Stimulated activated CD8-positive, alpha-beta memory T cell treated with anti-CD3 and anti-CD28 coated beads, Interleukin-7, amount 100 ng/mL, for 1 hour (primary cell): ENCODE measurements at places on chromosomes 2 and 18.

DNA sequence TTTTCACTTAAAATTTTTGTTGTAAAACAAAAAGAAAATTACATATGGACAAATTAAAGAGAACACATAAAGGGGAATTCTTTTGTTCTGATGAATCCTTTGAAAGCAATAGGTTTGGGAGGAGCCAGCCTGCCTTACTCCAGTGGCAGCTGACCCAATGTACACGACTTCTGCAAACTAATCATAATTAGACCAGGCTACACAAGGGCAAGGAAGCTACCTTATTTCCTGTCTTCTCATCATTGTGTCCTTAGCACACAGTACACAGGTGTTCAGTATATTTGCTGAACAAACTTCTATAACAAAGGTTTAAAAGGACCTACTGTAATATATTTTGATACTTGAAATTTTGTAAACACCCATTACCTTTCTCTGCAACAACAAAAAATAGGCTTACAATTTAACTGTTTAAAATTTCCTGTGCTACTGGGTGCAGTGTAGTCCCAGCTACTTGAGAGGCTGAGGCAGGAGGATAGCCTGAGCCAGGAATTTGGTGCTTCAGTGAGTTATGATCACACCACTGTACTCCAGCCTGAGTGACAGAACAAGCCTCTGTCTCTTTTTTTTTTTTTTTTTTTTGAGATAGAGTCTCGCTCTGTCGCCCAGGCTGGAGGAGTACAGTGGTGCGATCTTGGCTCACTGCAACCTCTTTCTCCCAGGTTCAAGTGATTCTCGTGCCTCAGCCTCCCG lies 18.9 kb downstream of the KCNG3 start:
- no peak for DNase-seq

DNA sequence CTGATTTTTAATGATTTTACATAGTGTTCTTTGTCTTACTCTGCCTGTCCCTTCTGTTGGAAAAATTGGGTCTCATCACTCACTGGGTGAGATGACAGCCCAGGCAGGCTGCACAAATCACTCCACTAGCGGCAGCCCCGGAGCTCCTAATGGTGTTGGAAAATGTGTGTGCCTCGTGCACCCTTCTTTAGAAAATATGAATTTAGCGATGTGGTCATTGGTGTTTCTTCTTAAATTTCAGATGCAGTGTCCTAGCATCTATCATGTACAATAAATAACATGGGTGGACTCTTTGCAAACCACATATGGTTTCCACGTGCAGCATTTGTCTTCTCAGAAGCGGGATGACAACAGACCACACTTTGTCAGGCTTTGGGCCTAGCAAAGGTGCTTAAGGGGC lies 194.2 kb downstream of the ACKR3 start:
- DNase-seq = no peak

DNA sequence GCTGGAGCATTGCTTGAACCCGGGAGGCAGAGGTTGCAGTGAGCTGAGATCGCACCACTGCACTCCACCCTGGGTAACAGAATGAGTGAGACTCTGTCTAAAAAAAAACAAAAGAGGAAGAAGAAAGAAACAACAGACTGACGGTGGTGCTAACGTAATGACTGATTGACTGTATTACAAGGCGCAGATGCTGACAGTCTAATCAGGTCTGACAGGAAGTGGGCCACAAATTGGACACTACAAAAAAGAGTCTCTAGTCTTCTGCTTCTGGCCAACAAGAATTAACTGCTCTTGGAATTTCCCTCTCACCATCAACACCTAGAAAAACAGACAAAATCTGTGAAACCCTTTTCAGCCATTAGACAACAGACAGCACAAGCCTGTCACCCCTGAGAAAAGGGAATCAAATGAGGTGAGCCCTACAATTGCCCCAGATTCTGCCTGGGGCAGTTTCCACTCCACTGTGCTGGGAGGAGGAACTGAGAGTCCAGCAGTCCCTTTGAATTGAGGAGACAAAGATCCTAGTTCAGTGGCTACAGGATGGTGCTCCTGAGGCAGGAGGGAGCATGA lies 43.3 kb downstream of the SNED1 start:
- DNase-seq = no peak

- DNase-seq = no peak
Observed at GRCh38 chr2:219596954-219597551, 604 bp upstream of the STK11IP start.

DNA sequence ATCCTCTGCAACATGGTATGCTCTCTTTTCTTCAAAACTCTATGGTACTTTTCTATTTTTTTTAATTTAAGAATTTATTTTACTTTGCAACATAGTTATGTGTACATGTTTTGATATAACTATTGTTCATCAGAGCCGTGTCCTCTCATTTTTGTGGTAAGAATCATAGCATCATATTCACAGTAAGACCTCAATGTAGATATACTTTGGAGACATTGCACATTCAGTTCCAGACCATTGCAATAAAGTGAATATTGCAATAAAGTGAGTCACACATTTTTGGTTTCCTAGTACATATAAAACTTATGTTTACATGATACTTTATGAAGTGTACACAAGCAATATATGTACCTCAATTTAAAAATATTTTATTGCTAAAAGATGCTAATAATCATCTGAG lies 22.7 kb upstream of the LINC00305 start:
- no peak for DNase-seq

DNA sequence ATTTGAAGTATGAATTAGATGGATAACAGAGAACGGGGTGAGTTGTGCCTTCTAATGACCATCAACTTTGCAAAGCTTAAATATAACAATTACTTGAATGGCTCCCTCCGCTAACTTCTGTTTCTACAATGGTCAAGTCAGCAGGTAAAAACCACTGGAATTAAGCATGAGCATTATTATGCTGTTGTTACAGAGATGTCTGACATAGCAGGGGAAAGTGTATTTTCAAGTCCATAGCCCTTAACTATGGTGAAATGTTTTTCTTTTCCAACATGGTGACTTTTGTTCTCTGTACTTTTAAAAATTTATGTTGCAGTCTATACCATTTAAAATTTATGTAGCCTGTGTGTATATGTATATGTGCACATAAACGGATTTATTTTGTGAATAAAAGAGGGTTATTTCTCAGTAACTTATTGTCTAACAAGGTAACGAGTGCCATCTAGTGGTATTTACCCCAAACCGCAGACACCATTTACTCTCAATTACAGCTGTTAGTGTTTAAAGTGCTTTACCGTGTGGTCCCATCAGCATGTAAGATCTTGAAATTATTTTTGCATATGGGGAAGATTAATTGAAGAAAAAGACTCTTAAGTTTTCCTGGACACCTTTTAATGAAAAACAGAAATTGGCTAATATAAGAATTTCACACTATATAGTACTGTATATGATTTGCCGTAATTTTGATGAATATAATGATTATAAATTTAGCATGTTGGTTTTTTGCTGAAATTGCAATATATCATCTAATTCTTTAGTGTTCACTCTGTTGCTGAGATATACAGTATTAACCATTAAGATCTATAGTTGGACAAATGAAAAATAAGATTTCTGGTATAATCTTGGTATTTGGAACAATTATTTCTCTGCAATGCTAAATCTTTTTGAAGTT lies 78.2 kb downstream of the UBE2E3 start:
- DNase-seq = no peak
